Stimulated activated CD8-positive, alpha-beta memory T cell treated with anti-CD3 and anti-CD28 coated beads, Interleukin-4, amount 100 ng/mL, for 4 hours (primary cell): ENCODE measurements at places on chromosomes 6 and 20.

- DNase-seq: no peak
Measured at GRCh38 chr6:169639653-169640278, 62.1 kb downstream of the WDR27 start.

GRCh38 chr20:53162251-53162835 is 190.2 kb downstream of the TSHZ2 start:
- DNase-seq: no peak

- no peak for DNase-seq
Measured at GRCh38 chr20:52439375-52439774, 247.8 kb upstream of the ZFP64 start.

DNA sequence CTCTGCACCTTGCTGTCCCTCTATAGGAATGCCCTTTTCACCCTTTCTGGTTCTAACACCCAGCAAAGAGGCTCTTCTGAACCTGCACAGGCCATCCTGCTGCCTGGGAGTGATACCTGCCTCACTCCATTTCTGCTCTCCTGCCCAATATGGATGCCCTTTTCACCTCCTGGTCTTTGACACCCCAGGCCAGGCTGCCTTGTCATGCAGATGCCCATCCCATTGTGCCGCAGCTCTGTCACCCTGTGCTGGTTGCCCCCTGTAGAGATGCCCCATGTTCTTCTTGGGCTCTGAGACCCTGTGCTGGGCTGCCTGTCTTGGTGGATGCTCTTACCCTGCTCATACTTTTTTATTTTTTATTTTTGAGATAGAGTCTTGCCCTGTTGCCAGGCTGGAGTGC is 95.3 kb downstream of the CDKAL1 start:
- no peak for DNase-seq

DNA sequence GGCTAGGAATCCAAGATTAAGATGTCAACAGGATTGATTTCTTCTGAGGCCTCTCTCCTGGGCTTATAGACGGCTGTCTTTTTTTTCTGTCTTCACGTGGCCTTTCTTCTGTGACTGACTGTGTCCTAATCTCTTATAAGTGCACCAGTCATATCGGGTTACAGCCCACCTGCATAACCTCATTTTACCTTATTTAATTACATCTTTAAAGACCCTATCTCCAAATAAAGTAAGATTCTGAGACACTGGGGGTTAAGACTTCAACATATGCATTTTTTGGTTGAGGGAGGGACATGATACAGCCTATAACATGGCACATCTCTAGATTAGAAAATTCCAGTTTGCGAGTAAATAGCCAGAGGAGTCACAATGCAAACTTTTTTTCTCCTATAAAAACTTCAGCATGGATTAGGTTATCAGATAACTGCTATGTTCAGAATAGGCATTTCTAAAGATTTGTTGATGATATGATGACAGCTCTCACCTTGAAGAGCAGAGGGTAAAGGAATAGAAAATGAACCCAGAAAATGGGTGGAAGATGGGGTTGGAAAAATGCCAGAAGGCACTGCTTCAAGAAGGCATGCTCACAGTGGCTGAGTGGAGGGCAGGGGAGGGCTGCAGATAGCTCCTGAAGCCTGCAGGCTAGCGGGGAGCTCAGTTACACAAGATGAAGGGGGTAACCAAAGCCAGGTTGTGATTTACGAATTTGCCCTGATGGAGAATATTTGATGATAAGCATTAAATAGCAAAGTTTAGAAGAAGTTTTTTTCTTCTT is 8.7 kb upstream of the PDE7B start:
- DNase-seq: no peak

- DNase-seq: no peak
Measured at GRCh38 chr20:10522328-10522727, 87.2 kb downstream of the SLX4IP start.

DNA sequence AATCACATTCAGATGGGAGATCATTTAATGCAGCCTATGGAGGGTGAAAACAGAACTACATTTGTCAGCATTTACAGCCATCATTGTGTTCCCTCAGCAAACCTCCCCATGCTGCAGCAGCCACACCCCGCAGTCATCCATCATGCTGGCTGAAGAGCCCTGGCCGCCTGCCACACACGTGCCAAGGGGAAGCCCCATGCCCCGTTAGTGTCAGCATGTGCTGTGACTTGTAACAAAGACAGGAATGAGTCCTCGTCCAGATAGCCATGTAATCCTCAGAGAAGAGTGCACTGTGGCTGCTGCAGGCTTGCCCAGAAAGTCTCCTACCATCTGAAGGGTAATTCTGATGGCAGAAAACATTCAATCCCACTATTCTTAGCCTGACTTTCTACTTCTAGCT is 1097.8 kb downstream of the KIF16B start:
- DNase-seq: no peak

GRCh38 chr6:2480267-2480966 is 235.0 kb upstream of the GMDS start:
- no peak for DNase-seq
